ENCODE measurements at places on chromosomes 3 and 15.

- DNase-seq: peak; percentile 44
Observed at GRCh38 chr3:30502051-30502741, 104.2 kb upstream of the TGFBR2 start.

- no peak for DNase-seq
Observed at GRCh38 chr15:32674681-32675080, 33.2 kb downstream of the SCG5 start.

GRCh38 chr3:154753101-154753500, 323.1 kb upstream of the GPR149 start:
- DNase-seq: no peak

DNA sequence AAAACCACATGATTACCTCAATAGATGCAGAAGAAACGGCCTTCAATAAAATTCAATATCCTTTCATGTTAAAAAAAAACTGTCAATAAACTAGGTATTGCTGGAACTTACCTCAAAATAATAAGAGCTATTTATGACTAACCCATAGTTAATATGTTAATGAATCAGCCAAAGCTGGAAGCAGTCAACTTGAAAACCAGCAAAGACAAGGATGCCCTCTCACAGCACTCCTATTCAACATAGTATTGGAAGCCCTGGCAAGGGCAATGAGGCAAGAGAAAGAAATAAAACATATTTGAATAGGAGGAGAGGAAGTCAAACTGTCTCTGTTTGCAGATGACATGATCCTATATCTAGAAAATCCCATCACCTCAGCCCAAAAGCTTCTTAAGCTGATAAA, 456.1 kb downstream of the OCA2 start:
- DNase-seq: no peak

DNA sequence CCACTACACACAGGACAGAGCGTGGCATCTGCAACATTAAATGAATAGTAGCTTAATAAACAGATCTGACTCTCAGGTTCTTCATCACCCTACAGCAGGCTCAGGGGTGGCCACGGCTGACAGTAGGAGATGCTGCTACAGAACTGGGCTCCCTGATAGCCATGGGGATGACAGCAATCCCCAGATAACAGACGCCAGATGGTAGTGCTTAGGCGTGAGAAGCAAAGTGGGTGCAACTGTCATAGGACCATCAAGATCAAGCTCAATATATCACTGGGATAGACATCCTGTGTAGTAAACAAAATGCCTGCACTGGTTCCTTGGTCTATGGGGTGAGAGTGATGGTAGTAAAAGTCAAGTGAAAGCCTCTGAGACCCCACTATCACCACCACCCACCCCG, 2.6 kb upstream of the TPRA1 start:
- no peak for DNase-seq
